ENCODE measurements at places on chromosomes 2 and 18.

GRCh38 chr2:186827862-186828492, 21.0 kb downstream of the ZSWIM2 start:
- no peak for DNase-seq

DNA sequence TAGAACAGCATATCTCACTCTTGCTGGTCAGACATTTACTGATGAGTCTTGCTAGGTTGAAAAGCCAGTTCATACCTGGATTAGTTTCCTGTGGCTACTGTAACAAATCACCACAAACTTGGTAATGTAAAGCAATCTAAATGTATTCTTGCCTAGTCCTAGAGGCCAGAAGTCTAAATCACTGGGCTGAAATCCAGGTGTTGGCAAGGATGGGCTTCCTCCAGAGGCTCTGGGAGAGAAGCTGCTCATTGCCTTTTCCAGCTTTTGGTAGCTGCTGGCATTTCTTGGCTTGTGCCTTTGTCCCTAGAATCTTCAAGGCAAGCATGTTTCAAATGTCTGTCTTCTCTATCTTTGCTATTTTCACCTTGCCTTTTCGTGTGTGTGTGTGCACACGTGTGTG, 62.3 kb upstream of the MAP4K3 start:
- no peak for DNase-seq

DNA sequence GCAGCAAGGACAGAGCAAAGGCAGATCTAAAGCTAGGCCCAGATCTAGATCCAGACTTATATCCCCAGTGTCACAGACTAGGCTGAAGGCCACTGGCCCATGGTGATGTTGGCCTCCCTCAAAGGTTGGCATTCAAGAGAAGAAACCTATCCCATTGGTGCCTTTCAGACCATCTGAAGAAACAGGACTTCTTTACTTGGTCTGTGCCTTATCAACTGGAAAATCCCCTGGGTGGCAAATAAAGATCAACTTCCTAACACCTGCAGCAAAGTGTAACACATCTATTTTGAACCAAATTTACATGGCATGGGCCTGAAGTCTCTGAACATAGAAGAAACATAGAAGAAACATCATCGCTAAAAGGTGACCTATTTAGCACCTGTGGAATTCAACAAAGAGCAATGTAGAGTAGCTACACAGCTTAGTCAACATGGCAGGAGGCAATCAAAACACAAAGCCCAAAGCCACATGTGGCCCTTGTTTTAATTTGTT, 35.8 kb downstream of the METTL4 start:
- DNase-seq, result no peak

GRCh38 chr2:158618891-158619490, 162.2 kb downstream of the PKP4 start:
- DNase-seq, result no peak

DNA sequence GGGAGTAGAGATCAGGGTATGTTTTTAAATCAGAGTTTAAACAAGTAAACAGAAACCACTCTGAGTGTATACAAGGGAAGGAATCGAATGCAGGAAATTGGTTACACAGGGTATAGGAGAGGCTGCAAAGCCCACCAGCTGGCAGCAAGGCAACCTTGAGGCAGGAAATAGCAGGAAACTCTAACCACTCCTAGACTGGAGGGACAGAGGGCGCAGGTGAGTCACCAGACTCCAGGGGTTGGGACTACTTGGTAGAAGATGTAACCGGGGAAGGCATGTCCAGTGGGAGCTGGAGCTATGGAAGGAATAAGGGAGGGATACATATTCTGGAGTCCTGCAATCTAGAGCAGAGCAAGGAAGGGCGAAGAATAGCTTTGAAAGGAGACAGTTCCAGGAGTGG, 152.3 kb downstream of the MEIS1 start:
- no peak for DNase-seq

- DNase-seq, result no peak
Measured at GRCh38 chr18:44859751-44860439, 179.2 kb downstream of the SETBP1 start.

DNA sequence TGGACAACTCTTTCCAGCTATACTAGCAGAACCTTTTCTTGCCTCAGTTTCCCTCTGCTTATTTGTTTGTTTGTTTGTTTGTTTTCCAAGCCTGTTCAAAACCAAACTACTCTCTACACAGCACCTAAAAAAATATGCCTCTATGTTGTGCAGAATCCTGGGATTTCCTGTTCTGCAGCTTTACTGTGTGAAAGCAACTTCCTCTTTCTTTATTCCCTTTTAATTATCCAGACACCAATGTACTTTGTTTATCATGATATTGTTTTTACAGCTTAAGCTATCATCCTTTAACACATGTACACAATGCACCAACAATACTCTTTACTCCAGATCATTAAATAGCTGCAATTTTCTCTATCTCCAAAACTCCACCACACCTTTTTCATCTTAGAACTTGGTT, 259.5 kb downstream of the EPHA4 start:
- DNase-seq, result no peak
